Kidney epithelial cell (primary cell): ENCODE measurements at places on chromosomes 6 and 20. TPM values are rescaled to one million over a fixed set of nuclear protein-coding genes. Genes with fewer than 3 reads are reported as not detected.

The STX7 gene
- total RNA-seq: 35.8 and 42.2 TPM in 2 replicates

The PDYN gene
- total RNA-seq: not detected in 2 replicates

The COL21A1 gene
- not detected in 2 replicates for total RNA-seq

The PERP gene
- total RNA-seq: 77.7 and 80.9 TPM in 2 replicates
